ENCODE measurements at places on chromosomes 7 and 10.

- H3K27me3 ChIP-seq, result no peaks in the 10 kb centered on the region
- peak; percentile 16 for DNase-seq
- peak overlapping the region; percentile 61 for H3K27ac ChIP-seq
- H3K36me3 ChIP-seq, result no peaks in the 10 kb centered on the region
- peaks cover 30% of the 10 kb centered on the region for H3K4me1 ChIP-seq
- H3K4me3 ChIP-seq, result peak overlapping the region; percentile 94
Observed at GRCh38 chr10:59905066-59905730, 1.2 kb downstream of the CCDC6 start.

GRCh38 chr7:18087687-18088078, 60.0 kb upstream of the PRPS1L1 start:
- H3K27ac ChIP-seq, result no peak overlapping the region
- peak overlapping the region; percentile 77 for H3K4me3 ChIP-seq
- H3K27me3 ChIP-seq, result no peaks in the 10 kb centered on the region
- H3K36me3 ChIP-seq, result no peaks in the 10 kb centered on the region

DNA sequence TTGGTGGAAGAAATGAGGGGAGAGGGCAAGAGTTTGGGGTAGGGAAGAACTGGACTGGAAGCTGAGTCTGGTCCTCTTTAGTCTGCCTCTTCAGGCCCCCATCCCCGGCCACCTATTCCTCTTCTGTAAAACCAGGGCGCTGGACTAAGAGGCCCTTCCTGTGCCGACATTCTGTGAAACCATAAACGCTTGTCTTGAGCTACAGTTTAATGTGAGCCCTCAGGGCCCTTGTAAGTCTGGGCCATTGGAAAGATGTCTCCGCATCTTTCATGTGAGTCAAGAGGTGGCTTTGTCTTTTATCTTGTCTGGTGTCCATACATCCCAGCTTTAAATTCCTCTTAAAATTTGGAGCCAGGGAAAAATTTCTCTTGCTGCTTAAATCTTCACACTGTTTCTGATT, 90.6 kb downstream of the PLCE1 start:
- H3K27me3 ChIP-seq, result no peaks in the 10 kb centered on the region
- no peak for DNase-seq
- no peaks in the 10 kb centered on the region for H3K4me1 ChIP-seq
- no peaks in the 10 kb centered on the region for H3K36me3 ChIP-seq
- H3K4me3 ChIP-seq, result no peak overlapping the region

GRCh38 chr10:110410329-110411046, 87.2 kb upstream of the DUSP5 start:
- no peaks in the 10 kb centered on the region for H3K27me3 ChIP-seq
- no peaks in the 10 kb centered on the region for H3K36me3 ChIP-seq
- peak overlapping the region; percentile 90 for H3K27ac ChIP-seq
- peak; percentile 98 for DNase-seq
- H3K4me1 ChIP-seq, result peaks cover 50% of the 10 kb centered on the region

- no peak overlapping the region for H3K27ac ChIP-seq
- no peak for DNase-seq
- no peaks in the 10 kb centered on the region for H3K27me3 ChIP-seq
- H3K4me1 ChIP-seq, result no peaks in the 10 kb centered on the region
Observed at GRCh38 chr7:122433765-122434164, 129.2 kb upstream of the FEZF1 start.

- H3K27ac ChIP-seq, result no peak overlapping the region
- H3K27me3 ChIP-seq, result no peaks in the 10 kb centered on the region
- no peaks in the 10 kb centered on the region for H3K4me1 ChIP-seq
- H3K36me3 ChIP-seq, result no peaks in the 10 kb centered on the region
- no peak overlapping the region for H3K4me3 ChIP-seq
Observed at GRCh38 chr7:90485734-90486316, 16.4 kb downstream of the PTTG1IP2 start.

DNA sequence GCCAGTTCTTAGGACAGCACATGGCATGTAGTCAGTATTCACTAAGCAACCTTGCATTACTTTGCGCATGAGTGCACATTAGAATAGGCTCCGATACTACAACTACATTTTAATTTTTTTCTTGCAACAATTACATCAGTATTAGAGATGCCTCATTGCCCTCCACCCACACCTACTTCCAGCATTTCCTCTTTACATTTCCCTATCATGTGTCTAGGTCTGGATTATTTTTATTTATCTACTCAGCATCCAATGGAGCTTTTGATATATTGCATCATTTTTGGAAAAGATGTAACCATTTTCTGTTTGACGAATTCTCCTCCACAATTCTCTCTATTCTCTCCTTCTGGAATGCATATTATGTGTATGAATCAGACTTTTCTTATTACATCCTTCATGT, 258.2 kb upstream of the GLI3 start:
- peaks cover 11% of the 10 kb centered on the region for H3K4me1 ChIP-seq
- no peak overlapping the region for H3K4me3 ChIP-seq
- peaks cover 11% of the 10 kb centered on the region for H3K27me3 ChIP-seq
- H3K27ac ChIP-seq, result no peak overlapping the region
- DNase-seq, result peak; percentile 72

- H3K36me3 ChIP-seq, result no peaks in the 10 kb centered on the region
- DNase-seq, result no peak
- H3K4me3 ChIP-seq, result no peak overlapping the region
- peaks cover 27% of the 10 kb centered on the region for H3K4me1 ChIP-seq
Observed at GRCh38 chr10:4130685-4131084, 345.7 kb upstream of the KLF6 start.

- peaks cover 24% of the 10 kb centered on the region for H3K4me1 ChIP-seq
- no peaks in the 10 kb centered on the region for H3K36me3 ChIP-seq
- H3K27me3 ChIP-seq, result no peaks in the 10 kb centered on the region
- peak overlapping the region; percentile 95 for H3K27ac ChIP-seq
- no peak overlapping the region for H3K4me3 ChIP-seq
Observed at GRCh38 chr7:132066761-132067171, 509.5 kb downstream of the PLXNA4 start.

GRCh38 chr10:110840923-110841428, 30.8 kb upstream of the PDCD4 start:
- no peak for DNase-seq
- no peaks in the 10 kb centered on the region for H3K27me3 ChIP-seq
- H3K4me3 ChIP-seq, result no peak overlapping the region
- H3K4me1 ChIP-seq, result no peaks in the 10 kb centered on the region

- H3K36me3 ChIP-seq, result no peaks in the 10 kb centered on the region
- no peak for DNase-seq
- H3K27ac ChIP-seq, result no peak overlapping the region
- H3K27me3 ChIP-seq, result peaks cover 8% of the 10 kb centered on the region
Observed at GRCh38 chr10:15759265-15759664, 39.5 kb upstream of the ITGA8 start.

- no peaks in the 10 kb centered on the region for H3K36me3 ChIP-seq
- no peak overlapping the region for H3K4me3 ChIP-seq
- H3K27ac ChIP-seq, result no peak overlapping the region
- H3K4me1 ChIP-seq, result peaks cover 12% of the 10 kb centered on the region
- DNase-seq, result peak; percentile 18
Observed at GRCh38 chr7:107856806-107857540, 34.0 kb upstream of the DLD start.

- DNase-seq, result peak; percentile 58
- H3K27me3 ChIP-seq, result peaks cover 4% of the 10 kb centered on the region
- no peak overlapping the region for H3K27ac ChIP-seq
- H3K4me1 ChIP-seq, result no peaks in the 10 kb centered on the region
Observed at GRCh38 chr10:62715383-62715782, 89.1 kb upstream of the ADO start.

DNA sequence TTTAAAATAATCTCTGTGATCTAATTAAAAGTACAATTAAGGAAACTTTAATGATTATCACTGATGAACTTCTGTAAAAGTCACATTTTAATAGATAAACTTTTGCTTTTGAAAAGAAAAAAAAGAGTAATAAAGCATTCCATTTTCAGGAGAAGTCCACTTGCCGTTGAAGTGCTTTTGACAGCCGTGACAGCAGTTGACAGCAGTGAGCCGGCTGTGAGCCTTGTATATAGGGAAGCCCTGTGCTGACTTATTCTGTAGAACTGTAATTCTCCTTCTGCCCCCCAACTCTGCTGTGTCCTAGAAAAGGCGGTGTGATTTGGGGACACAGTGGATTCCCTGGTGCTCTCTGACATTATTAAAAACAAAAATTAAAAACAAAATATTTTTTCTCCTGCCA, 78.0 kb downstream of the POM121L12 start:
- H3K4me1 ChIP-seq, result peaks cover 3% of the 10 kb centered on the region
- no peaks in the 10 kb centered on the region for H3K27me3 ChIP-seq
- H3K27ac ChIP-seq, result no peak overlapping the region
- no peak for DNase-seq
- H3K36me3 ChIP-seq, result no peaks in the 10 kb centered on the region

DNA sequence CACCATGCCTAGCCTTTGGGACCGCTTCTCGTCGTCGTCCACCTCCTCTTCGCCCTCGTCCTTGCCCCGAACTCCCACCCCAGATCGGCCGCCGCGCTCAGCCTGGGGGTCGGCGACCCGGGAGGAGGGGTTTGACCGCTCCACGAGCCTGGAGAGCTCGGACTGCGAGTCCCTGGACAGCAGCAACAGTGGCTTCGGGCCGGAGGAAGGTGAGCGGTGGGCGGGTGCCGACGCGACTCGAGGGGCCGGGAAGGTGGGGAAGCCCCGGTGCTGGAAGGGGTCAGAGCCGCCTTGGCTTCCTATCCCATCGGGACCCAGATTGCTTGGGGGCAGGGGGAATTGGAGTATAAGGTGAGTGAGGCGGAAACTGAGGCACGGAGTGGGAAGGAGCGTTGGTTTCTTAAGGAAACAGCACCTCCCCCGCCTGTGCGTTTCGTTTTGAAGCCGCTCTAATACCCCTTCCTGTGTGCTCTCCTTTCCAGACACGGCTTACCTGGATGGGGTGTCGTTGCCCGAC, 547 bp downstream of the DDIT4 start:
- no peaks in the 10 kb centered on the region for H3K36me3 ChIP-seq
- no peaks in the 10 kb centered on the region for H3K27me3 ChIP-seq
- DNase-seq, result no peak
- peak overlapping the region; percentile 91 for H3K4me3 ChIP-seq
- H3K27ac ChIP-seq, result peak overlapping the region; percentile 76
- H3K4me1 ChIP-seq, result peaks cover 24% of the 10 kb centered on the region

- no peak overlapping the region for H3K27ac ChIP-seq
- H3K36me3 ChIP-seq, result no peaks in the 10 kb centered on the region
- no peak overlapping the region for H3K4me3 ChIP-seq
- no peak for DNase-seq
- H3K27me3 ChIP-seq, result peaks cover under 1% of the 10 kb centered on the region
Observed at GRCh38 chr10:49284356-49284755, 14.6 kb upstream of the C10orf71 start.

- no peak overlapping the region for H3K4me3 ChIP-seq
- no peak for DNase-seq
- H3K36me3 ChIP-seq, result peaks cover 7% of the 10 kb centered on the region
- no peak overlapping the region for H3K27ac ChIP-seq
Observed at GRCh38 chr7:24829787-24830186, 72.5 kb upstream of the GSDME start.

GRCh38 chr7:150466477-150466876, 16.0 kb downstream of the GIMAP8 start:
- H3K27ac ChIP-seq, result no peak overlapping the region
- no peak for DNase-seq

GRCh38 chr7:98629001-98629431, 11.9 kb downstream of the NPTX2 start:
- no peaks in the 10 kb centered on the region for H3K4me1 ChIP-seq
- DNase-seq, result no peak
- peaks cover 5% of the 10 kb centered on the region for H3K27me3 ChIP-seq
- no peak overlapping the region for H3K4me3 ChIP-seq

DNA sequence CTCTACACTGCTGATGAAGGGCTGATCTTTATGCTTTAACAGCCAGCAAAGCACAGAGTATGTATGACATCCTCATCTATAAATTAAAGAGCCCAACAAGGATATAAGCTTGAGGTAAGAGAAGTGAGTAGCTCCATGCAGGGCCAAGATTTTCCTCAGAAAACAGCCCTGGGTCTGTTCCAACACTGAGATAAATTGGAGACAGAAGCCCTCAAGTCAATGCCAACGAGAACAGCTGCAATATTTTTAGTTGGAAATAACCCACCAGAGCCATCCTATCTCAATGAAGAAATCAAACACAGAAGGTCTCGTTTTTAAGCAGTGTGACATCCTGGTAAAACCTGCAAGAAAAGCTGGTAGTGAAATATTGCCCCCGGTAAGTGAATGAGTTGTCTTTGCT, 297.0 kb upstream of the AUTS2 start:
- no peaks in the 10 kb centered on the region for H3K4me1 ChIP-seq
- H3K27me3 ChIP-seq, result no peaks in the 10 kb centered on the region
- no peak overlapping the region for H3K27ac ChIP-seq
- no peak overlapping the region for H3K4me3 ChIP-seq
- no peak for DNase-seq

- no peak overlapping the region for H3K27ac ChIP-seq
- H3K27me3 ChIP-seq, result no peaks in the 10 kb centered on the region
- peak; percentile 23 for DNase-seq
- no peaks in the 10 kb centered on the region for H3K4me1 ChIP-seq
- H3K36me3 ChIP-seq, result no peaks in the 10 kb centered on the region
Observed at GRCh38 chr10:46992803-46993561, 81.8 kb downstream of the PTPN20 start.

DNA sequence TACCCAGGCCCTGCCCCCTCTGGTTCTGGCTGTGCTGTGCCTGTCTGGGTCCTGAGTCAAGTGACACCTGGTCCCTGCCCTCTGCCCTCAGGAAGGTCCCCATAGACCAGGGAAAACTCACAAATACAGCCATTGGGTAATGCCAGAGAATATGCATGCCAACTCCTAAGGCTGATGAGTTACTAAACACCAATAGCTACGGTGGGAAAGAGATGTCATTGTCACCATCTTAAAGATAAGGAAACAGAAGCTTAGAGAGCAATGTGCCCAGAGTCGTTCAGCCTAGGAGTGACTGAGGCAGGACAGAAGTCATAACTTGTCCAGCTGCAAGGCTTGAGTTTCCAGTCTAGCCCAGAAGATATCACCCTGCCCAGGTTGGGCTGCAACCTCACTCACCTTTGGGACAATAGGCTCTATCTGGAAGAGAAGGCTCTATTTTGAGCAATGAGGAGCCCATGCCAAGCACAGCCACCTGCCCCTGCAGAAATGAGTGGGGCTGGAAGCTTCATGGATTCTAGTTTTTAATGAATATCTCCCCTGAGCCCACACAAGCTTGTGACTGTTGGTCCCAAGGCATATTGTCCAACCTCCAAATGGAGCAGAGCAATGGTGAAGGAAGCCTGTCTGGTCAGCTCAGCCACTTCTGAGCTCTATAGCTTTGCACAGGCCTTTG, 42.6 kb downstream of the ZNF273 start:
- H3K4me3 ChIP-seq, result no peak overlapping the region
- no peak overlapping the region for H3K27ac ChIP-seq
- no peak for DNase-seq

DNA sequence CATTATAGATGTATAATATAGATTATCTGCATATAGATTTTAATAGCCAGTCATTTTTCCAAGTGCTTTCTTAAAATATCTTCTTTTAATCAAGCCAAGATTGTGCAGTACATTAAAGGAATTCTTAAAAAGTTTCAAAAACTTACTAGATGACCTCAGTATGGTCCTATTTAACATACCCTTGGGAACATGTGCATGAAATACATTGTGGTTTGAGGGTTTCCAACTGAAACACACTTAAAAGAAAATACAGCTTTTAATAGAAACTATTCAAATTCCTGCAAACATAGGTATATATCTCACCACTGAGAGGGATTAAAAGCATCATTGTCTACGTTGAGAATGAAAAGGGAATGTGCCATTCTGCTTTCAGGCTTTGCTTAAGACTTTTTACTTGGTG, 364.9 kb downstream of the SUGCT start:
- H3K27me3 ChIP-seq, result no peaks in the 10 kb centered on the region
- no peaks in the 10 kb centered on the region for H3K36me3 ChIP-seq
- DNase-seq, result peak; percentile 61
- no peak overlapping the region for H3K27ac ChIP-seq
- no peaks in the 10 kb centered on the region for H3K4me1 ChIP-seq
